SK-N-MC (cell line): ENCODE measurements at places on chromosomes 11 and 22.

DNA sequence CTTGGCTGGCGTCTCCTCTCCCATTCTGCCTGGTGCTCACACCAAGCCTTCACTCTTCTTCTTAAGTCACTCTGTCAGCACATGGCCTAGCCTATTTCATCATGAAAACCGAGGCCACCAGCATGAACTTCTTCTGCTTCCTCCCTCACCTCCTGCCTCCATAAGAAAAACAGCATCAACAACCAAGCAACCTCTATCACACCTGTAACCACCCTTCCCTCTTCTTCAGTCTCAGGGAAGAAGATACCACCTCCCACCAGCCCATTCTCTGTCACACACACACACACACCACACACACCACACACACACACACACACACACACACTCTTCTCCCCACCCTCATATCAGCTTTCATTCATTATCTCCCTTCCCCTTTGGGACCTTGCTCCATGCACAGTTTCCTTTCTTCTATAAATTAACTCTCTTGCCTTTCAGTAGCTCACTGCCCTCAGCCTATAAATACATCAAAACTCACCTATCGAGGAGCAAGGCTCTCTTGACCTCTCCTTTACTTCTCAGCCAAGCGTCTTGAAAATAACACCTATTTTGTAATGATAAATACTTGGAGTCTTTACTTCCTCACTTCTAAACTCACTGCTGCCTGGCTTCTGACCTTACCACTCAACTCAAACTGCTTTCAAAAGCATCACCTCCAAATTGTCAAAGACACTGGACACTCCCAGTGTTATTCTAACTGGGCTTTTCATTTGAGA, 36.6 kb downstream of the SC5D start:
- no peak for DNase-seq

- no peak for DNase-seq
Measured at GRCh38 chr22:46053563-46054090, 76.7 kb upstream of the WNT7B start.

GRCh38 chr11:73397468-73398131, 21.4 kb downstream of the RELT start:
- no peak for DNase-seq

- DNase-seq: no peak
Measured at GRCh38 chr11:114322934-114323333, 26.7 kb downstream of the NNMT start.

DNA sequence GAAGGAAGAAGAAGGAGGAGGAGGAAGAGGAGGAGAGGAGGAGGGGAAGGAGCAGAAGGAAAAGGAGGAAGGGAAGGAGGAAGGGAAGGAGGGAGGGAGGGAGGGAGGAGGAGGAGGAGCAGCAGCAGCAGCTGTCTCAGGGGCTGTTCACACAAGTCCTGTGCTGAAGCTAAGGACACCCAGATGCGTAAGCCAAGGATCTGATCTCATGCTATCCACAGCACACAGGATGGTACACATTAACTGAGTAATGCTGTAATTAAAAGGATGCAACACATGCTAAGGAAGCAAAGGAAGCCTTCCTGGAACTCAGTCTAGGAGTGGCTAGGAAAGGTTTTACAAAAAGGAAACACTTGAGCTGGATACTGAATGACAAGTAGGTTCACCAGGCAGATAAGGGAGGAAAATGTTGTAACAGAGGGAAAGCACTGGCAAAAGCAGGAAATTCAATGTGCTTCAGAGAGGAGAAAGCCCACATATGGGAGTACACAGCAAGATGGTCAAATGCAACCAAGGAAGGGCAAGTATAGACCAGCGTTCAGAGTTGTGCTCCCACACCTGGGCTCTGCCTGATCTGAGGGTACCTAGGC, 32.0 kb downstream of the TRIM66 start:
- no peak for DNase-seq

DNA sequence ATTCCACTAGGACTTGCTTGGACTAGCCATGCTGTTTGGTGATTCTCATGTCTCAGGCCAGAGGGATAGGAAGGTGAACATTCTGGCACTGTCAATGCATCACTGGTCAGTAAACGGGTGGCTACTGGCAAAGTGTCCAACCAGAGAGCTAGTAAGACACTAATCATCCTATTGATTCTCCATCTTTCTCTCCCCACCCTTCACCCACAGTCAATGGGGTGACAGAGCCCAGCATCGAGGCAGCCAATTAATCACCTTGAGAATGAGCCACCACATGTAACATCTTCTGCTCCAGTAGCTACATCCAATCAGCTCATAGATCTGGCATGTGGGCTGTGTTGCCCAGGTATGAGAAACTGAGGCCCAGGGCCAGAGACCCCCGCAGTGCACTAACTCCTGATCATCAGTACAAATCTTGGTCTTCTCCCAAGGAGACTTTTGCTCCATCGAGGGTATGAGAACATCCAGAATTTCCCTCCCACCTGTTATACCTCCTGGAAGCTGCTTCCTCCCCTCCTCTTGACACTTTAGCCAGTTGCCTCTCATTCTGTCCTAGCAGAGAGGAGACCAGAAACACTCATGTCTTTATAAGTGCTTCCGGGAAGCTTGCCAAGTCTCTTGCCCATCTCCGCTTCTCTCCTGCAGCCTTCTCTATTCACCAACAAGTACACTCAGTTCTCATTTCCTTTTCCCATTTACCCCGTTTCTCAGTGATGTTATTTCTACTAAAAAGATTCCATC, 17.0 kb downstream of the HTR3A start:
- DNase-seq: no peak

GRCh38 chr11:43998308-43998707, 49.5 kb upstream of the ACCSL start:
- DNase-seq: no peak

GRCh38 chr11:62851807-62852522, 12.6 kb upstream of the WDR74 start:
- DNase-seq: no peak

DNA sequence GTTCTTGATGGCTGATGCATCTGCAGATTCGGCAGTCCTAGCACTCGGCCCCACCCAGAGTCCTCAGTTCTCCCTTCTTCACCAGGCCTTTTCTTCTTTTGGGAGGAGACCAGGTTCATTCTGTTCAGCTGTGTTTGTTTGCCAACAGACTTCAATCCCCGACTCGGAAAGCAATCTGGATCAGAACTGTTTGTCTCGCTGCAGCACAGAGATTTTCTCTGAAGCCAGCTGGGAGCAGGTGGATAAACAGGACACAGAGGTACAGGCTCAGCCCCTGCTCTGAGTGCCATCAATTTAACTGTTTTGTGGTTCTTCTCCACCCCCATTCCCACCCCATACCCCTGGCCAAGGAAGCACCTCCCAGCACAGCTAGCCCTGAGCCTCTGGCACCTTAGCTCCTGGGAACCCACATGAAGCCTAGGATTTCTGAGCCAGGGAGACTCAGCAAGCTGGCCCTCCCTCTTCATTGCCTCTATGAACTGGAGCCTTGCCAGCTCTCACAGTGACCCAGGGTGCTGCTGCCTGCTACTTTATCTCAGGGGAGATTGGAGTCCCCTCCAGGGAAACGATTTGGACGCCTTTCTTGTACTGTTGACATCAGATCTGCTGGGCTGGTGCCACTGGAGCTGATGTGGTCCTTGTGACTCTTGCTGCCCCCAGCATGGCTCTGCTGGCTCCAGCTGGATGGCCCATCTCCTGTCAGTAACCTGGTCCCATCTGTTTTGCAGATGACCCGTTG, 58.2 kb upstream of the HORMAD2 start:
- no peak for DNase-seq

DNA sequence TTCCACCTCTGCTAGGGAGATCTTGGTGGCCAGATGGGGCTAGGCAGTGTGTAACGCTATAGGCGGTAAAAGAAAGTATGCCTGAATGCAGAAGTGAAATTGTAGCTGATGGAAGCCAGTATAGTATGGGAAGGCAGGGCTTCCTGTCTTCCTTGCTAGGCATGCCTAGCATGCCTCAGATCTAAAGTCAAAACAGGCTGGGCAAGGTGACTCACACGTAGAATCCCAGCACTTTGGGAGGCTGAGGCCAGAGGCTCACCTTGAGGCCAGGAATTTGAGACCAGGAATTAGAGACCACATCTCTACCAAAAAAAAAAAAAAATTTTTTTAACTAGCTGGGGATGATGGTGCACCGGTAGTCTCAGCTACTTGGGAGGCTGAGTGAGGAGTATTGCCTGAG, 281.7 kb upstream of the MTNR1B start:
- no peak for DNase-seq

DNA sequence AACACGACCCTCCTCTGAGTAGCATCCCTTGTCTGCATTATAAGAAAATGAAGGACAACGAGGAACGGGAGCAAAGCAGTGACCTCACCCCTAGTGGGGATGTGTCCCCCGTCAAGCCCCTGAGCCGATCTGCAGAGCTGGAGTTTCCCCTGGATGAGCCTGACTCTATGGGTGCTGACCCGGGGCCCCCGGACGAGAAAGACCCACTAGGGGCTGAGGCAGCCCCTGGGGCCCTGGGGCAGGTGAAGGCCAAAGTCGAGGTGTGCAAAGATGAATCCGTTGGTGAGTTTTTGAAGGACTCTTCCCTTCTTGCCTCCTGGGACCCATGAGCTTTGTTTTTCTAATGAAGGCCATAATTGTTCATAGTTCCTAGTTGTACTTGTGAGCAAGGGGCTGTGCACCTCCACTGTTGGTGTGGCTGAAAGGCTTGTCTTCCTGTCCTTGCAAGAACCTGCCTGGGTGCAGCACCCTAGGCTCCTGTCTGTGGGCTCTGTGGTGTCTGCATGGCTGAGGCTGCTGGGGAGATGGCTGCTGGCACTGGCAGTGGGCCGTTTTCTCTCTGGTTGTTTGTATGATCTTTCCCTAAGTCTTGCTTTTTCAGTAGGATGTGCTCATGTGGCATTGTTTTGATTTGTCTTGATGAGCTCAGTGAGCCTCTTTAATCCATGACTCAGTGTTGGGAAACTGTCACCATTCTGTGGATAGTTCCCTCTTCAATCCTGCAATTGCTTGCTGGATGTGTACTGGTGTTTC, 10.1 kb downstream of the DGCR8 start:
- no peak for DNase-seq

DNA sequence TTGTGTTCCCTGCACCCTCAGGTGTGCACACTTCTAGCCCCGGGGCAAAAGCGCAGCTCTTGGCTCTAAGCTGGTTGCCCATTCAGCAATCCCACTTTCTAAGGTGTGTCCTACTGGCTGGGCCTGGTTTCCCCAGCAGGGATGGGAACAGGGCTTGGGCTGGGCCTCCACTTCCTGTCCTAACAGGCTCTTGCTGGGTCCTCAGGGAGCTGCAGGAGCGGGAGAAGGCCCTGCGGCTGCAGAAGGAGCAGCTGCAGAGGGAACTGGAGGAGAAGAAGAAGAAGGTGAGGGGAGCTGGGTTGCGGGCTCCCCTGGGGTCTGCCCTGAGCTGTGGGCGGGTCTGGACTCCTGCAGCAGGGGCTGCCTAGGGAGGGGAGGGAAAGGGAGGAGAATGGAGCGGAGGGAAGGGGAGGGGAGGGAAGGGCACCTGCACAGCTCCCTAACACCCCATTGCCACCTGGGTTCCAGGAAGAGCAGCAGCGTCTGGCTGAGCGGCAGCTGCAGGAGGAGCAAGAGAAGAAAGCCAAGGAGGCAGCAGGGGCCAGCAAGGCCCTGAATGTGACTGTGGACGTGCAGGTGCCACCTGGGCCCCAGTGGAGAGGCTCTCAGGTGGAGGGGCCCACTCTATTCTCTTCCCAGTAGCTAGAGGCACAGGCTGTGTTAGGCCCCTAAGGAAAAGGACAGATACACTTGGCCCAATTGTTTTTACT, 24.6 kb downstream of the INCENP start:
- no peak for DNase-seq

GRCh38 chr11:57155400-57155799, 26.4 kb upstream of the LRRC55 start:
- no peak for DNase-seq

- no peak for DNase-seq
Measured at GRCh38 chr11:23078289-23078971, 218.2 kb upstream of the CCDC179 start.

- DNase-seq: no peak
Measured at GRCh38 chr11:101306721-101307120, 177.1 kb upstream of the PGR start.

DNA sequence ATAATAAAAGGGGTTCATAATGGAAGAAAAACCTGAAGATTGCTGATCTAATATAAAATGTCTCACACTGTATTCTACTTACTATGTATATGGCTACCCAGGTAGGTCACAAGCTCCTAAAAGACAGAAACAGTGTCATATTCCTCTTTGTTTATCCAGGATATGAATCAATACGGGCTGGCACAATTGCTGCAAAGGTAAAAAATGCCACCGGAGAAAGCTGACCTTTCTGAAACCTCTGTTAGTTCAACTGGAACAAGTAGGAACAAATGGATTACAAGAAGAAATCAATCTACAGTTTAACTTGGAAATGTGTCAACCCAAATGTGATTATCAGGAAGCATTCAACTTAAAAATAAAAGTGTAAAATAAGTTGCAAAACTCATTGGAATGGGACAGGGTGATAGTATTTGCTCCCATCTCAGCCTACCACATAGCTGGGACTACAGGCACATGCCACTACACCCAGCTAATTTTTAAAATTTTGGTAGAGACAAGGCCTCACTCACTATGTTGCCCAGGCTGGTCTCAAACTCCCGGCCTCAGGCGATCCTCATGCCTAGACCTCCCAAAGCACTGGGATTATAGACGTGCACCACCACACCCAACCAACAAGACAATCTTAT, 27.6 kb downstream of the SLC35F2 start:
- no peak for DNase-seq

DNA sequence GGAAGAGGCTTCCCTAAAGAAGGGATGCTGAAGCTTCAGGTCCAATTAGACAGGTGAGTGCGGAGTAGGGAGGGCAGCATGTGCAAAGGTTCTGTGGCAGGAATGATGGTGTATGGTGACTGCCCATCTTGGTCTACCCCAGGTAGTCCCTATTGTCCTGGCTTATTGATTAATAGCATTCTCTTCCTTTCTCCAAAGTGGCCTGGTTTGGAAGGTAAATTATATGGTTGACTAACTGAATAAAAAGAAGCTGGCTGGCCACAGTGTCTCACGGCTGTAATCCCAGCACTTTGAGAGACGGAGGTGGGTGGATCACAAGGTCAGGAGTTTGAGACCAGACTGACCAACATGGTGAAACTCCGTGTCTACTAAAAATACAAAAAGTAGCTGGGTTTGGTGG, 230.5 kb downstream of the MIAT start:
- DNase-seq: no peak

DNA sequence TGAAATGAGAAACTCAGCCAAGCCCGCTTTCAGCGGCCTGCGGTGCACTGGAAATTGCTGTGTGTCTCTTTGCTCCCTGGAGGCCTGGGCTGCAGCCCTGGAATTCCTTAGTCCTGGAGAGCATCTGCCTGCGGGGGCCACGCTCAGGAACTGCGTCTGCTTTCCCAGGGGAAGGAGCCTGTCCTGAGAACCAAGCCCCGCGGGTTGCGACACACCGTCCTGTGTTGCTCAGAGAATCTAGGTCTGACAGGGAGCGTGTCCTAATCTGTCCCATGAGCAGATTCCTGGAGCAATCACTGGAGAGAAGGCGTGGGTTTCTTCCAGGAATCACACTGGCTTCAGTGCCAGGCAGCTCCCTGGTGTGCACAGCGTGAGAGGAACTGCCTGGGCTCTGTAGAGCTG, 708.1 kb downstream of the BRD1 start:
- peak; percentile 8 for DNase-seq
